ENCODE measurements at places on chromosomes 4 and X.

DNA sequence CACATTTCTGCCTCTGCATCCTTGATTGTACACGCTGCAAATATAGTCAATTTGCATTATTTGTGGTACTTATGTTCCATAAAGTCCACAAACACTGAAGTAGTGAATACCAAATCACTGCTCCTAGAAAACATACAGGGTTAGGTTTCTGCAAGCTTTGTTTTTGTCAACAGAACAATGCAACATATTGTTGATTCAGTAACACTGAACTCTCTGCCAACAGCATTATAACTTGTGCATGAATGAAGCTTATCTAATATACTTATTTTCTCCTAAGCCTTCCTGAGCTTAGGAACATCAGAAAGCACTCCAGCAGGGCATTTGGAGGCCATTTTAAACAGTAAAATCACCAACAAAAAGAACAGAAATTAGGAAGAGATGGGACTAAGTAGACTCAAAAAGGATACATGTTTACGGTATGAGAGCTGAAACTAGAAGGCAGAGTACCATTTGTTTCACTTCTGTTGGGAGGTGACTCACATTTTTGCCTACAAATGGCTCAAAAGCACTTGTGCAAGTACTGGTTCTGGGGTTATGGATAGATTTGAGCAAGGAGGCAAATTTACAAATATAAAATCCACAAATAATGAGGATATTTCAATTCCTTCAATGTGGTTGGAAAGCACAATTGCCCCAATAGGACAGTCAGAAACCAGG is 14.1 kb downstream of the COX18 start:
- no peak for DNase-seq

DNA sequence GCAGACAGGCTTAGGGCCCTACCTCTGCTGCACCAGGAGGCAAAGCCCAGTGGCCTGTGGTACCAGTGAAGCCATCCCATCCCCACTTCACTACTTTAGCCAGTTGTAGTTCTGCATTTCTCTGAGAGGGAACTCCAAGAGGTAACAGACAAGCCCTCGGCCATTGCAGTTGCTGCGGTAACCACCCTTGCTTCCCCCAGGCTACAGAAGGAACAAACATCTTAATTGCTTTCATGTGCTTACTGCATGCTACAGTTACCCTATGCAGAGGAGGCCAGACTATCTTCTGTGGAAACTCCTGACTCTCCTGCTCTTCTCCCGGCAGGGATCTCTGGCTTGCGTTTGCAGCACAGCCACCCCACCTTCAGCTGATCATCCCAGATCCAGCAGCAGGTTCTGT is 67.8 kb downstream of the SPIN4 start:
- no peak for DNase-seq

DNA sequence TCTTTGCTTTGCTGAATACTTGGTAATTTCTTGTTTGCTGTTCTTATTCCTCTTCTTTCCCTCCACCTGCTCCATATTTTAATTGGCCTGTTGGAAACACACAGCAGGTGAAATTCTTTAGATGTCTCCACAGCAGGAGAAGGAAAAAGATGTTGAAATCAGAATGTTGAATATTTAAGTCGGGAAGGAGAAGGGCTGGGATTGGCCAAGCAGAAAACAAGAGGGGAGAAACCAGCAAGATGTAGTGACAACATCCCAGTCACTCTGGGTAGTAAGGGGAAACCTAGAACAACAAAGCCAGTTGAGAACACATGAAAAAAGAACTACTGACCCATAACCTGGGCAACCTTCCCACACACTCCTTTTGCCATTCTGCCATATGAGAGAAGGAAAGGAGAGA is 37.3 kb upstream of the STAG2 start:
- no peak for DNase-seq

GRCh38 chr4:139889264-139889663 is 223.6 kb downstream of the MGST2 start:
- no peak for DNase-seq

DNA sequence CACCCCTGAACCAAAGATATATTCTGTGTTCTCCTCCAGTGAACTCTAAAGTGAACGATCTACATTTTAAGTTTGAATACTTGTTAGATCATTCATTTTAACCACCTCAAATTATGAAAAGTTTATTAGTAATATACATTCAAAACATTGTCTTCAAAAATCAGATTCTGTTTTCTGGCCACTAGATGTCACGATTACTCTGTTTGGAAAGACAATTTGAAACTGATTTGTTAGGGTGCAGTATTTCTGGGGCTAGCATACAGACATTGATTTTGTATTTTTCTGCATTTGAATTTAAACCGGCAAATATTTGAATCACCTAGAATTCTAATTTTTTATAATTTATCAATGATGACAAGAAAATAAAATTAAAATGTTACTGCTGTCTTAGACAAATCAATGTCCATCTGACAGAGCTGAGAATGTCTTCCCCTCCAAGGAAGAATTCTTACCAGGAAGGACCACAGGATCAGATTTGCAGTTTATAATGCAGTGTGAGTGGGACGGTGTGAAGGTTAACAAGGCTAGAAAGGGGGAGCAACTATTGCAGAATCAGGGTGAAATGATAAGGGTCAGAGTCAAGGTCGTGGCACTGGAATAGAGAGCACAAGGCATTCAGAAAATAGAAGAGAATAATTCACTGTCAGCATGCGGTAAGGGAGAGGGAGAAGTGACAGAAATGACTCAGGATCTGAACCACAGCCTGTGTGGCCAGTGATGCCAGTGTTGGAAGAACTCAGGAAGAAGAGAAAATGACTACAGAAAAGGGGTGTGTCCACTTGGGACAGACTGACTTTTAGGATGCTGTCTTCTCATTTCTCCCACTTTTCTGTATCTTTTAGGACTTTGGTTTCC is 91.6 kb downstream of the ANXA10 start:
- DNase-seq = peak; percentile 12

DNA sequence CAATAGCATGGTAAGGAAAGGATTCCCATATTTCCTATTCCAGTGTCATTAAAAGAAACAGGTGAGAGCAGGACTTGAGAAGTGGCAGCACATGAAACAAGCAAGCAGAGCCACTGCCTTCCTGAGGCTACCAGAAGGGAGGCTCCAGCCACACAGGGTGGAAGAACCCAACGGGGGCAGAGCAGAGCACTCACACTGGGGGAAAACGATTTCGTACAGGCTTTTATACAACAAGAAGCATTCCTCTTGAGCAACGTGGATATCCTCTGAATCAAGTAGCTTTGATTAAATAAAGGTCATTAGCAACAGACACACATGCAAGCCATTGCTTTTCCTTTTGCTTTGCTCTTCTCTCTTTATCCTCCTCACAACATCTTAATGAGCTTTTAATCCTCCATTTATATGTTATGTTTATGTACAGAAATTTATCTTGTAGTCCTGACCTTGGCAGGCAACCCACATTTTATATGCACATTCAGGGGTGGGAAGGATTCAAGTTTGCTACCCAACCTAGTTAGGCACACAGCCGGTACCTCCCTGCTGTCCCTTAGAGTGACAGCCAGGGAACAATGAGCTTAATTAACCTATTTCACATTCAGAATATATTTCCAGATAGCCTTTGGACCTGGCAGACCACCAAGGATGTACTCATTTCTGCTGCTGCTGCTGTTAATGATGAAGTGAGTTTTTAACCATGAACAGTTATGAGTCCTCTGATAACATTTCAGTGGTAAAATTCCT is 202.1 kb downstream of the ARHGAP24 start:
- DNase-seq = peak; percentile 57

DNA sequence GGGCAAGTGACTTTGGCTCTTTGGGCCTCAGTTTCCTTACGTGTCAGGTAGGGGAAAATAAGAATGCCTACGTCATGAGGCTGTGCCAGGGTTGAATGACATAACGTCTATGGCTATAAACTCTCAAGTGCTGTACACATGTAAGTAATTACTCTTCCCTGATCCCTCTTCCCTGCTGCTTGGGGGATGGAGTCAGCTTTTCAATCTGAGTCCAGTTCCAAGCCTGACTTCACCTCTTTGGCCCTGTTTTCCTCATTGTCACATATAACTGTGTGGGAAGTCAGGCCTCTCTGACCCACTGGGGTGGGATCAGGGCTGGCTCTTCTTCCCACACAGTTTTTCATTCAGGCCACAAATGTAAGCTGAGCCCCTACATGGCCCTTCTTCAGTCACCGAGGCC is 11.4 kb upstream of the CITED1 start:
- DNase-seq = no peak

DNA sequence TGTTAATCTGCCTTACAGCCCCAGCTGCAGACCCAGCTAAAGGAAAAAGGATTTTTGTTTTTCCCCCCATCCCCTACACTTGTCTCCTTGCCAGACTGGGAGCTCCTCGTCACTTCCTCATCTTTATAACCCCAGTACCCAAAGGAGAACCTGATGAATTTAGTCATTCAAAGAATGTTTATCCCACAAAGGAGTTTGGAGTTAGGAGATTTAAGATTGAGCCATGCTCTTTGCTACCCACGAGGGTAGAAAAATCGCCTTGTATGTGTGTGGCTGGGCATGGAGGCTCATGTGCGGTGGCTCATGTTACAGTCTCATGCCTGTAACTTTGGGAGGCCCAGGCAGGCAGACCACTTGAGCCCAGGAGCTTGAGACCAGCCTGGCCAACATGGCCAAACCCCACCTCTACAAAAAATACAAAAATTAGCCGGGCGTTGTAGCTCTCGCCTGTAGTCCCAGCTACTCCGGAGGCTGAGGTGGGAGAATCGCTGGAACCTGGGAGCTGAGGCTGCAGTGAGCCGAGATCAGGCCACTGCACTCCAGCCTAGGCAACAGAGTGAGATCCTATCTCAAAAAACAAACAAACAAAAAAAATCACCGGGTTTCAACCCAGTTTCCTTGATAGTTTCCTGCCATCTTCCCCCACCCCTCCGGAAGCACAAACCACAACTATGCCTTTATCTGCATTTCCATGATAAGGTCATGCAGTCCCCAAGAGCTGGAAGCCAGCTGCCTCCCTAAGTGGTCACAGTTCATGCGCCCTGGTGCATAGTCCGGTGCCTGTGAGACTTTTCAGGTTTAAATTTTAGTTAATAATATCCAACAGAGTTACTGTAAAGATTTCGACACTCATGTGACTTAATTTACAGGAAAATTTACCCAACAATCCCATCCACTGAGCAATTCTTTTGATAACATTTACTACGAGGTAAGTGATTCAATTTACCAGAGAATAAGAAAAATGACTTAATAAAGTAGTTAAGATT is 1.5 kb downstream of the CFAP97 start:
- peak; percentile 0 for DNase-seq

DNA sequence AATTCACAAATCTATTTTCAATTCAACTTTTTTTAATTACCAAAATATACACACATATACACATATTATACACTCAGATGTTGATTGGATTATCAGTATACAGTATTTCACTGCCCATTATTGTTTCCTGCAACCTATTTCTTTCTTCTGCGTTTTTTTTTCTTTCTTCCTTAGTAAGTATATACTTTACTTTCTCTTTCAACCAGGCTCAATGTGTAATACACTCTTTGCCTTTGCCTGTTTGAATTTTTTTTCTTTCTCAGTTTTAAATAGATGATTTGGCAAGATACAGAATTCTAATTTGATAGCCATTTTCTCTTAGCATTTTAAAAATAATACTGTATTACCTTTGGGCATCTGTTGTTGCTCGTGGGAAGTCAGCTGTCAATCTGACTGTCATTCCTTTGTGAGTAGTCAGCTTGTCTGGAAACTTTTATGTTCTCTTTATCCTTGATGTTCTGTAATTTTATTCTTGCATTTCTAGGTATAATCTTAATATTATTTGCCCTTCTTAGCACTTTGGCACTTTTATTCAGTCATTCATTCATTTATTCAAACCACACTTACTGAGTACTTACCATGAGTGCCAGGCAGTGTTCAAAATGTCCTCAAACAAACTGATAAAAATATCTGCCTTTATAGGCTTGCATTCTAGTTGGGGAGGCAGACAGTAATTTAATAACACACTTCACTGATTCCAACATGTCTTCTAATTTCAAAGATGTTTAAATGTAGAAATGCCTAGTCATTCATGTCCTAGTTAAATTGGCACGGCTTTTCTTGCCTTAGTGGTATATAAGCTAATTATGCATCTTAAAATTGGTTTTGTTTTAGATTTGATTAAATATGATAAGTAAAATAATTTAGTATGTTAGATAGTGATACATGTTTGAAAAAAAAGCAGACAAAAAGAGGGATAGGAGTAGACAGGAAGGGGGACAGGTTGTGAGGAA is 3.7 kb downstream of the USP38 start:
- no peak for DNase-seq

DNA sequence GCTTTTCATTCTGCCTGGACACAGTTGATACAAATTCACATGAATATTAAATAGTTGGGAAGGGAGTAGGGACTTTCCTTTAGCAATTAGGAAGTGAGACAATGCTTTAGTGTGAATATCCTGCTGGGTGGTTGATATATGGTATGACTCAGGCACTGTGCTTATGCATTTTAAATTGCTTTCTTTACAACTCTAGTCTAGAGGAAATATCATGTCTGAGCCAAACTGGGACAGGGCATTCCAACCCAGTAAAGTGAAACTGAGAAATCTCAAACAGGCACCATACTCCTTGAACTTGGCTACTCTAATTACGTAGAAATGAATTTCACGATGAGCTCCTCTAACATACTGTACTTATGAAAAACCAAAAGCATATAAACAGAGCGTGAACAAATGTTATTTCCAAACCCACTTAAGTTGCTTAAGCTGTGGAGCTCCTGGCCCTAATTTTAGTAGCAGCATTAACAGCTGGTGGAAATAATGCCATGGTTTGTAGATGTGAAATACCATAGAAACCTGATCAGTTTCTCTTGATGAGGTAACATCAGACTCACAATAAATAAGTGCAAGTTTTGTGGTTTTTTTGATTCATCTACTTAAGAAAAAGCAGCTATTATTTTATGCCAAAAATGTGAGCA is 242.9 kb upstream of the GK2 start:
- peak; percentile 24 for DNase-seq

- DNase-seq = no peak
These were observed 90.6 kb upstream of the TBC1D9 start for GRCh38 chr4:140846736-140847135.

- DNase-seq = no peak
These were observed 235.6 kb downstream of the STIM2 start for GRCh38 chr4:27096142-27096824.

GRCh38 chr4:41339812-41340809 is 83.4 kb downstream of the UCHL1 start:
- no peak for DNase-seq

GRCh38 chr4:128770807-128771206 is 38.7 kb upstream of the JADE1 start:
- no peak for DNase-seq

DNA sequence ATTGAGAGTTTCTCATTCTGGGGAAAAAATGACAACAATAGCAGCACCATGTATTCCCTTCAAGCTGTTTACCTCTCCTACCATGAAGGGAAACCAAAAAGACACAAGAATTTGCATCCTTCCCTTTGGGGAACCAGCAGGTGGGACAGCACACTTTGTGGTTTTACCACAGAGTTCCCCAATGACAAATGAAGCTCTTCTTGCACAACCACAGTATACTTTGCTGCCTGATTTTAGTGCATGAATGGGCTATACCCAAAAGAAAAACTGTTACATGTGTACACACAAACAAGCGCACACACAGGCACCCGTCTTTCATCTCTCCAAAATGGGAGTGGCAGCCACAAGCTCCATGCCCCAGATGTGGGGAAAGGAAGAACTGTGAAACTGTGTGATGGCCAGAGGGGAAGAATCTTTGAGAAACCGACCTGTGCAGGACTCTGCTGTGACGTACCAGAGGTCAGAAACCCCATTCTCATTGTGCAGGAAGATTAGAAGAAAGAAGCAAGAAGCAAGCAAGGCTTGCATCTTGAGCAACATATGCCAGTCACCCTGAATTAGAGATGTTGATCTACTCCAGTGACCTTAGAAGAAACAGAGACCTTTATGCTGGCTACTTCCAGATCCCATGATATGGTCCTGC is 2.7 kb upstream of the MAML3 start:
- DNase-seq = no peak

- DNase-seq = no peak
These were observed 15.5 kb downstream of the UNC5C start for GRCh38 chr4:95533254-95533653.

Data from NCI-H1417 (cell line).